NCI-H2171 treated with DMSO at 0.1 percent for 48 hours (cell line): ENCODE measurements at places on chromosomes 16 and 17.

DNA sequence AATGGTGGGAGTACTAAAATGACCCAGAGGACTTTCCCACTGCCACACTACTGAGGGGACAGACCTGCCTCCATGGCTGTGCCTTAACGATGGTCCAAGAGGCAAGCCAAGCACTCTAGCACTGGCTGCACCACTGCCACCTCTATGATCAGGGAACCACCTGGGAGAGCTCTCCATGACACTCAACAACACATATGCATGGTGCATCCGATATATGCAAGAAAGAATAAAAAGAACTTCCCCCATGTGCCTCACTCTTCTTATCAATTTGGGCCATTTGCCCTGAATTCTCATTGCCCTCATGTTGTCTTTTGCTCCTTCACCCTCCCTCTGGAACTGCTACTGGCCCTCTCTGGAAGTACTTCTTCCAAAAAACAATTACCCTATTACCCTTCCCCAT, 99.5 kb downstream of the HS3ST3A1 start:
- no peak for DNase-seq

DNA sequence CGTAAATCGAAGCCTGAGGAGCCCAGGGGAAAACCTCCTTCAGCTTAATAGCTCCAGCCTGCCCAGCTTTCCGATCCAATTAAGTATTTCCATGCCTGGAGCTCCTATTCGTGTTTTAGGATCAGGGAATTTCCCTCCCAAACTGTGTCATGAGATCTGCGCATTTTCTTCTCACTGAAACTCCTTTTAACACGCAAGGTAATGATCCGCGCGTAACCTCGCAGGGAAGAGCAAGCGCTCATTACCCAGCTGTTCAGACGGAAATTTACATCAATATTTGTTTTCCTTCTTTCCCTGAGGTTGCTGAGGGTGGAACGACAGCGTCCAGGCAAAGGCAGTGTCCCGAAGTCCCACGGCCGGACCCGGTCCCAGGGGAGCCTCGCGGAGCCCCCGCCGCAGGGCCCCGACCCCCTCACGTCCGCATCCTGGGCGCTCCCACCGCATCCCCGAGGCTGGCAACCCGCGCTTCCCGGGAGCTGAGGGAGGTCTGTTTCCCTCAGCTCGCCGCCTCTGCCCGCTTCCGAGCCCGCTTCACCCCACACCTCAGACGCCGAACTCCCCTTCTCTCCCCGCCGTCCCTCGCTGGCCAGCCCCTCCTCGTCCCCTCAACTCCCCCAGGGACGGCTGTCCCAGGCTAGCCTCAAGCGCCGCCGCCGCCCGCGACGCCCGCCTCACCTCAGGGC, 415 bp downstream of the ABCA5 start:
- peak; percentile 59 for DNase-seq

- DNase-seq = no peak
Measured at GRCh38 chr16:12185563-12185962, 209.0 kb downstream of the SNX29 start.

- DNase-seq = peak; percentile 49
Measured at GRCh38 chr16:82368041-82368440, 198.0 kb upstream of the MPHOSPH6 start.

DNA sequence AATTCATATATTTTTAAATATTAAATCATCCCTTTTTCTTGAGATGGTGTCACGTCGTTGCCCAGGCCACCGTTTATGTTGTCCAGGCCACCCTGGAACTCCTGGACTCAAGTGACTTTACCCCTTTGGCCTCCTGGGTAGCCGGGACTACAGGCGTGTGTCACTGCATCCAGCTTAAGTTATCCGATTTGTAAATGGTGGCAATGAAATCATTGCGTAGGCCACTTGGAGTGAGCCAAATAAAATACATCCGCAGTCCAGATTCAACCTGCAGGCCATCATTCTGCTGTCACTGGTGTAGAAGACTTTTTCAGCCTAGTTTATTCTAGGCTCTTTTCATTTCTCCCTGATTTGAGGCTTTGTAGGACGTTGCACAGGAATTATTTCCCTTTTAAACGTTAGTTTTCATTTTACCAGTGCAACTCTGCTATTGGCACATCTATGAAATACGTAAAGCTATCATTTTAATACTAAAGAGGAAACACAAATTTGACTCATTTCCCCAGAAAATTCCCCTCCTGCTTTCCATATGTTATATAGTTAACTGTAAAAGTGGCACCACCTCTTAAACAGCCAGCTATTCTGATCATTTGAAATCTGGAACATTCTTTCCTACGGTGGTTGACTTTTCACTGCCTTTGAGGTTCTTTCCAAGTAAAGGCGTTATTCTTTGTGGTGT, 449.8 kb downstream of the MAF start:
- DNase-seq = no peak

- no peak for DNase-seq
Measured at GRCh38 chr16:62963846-62964245, 927.6 kb upstream of the CDH8 start.

DNA sequence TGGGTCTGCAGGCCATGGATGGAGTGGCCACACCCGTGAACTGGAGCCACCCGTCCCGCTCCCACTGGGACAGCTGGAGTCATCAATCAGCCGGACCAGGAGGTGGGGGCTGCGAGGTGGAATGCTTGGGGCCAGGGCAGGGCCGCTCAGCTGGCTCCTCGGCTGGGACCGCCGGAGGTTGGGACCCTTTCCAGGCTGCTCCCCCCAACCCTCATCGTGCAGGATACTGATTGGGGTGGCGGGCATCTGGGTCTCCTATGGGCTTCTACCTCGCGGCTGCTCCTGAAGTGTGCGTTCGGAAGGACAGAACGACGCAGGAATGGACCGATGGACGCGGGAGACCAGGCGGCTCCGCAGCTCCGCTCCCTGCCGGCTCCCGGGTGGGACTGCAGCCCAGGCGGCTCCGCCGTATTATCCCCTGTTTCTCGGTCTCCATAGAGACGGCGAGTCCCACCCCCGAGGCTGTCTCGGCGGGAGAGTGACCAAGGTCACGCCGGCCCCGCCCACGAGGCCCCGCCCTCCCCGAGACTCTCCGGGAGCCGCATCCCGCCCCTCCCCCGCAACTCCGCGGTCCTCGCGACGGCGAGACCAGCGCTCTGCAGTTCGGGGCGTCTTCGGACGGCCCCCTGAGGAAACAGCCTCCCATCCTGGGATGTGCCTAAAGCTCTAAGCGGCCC, at the start of gene TPPP3:
TPPP3 (minus strand) TSS at position 388 of the 677 bp plus-strand sequence. CDS start 2,387 bp downstream, outside the sequence.
- peak; percentile 68 for DNase-seq

DNA sequence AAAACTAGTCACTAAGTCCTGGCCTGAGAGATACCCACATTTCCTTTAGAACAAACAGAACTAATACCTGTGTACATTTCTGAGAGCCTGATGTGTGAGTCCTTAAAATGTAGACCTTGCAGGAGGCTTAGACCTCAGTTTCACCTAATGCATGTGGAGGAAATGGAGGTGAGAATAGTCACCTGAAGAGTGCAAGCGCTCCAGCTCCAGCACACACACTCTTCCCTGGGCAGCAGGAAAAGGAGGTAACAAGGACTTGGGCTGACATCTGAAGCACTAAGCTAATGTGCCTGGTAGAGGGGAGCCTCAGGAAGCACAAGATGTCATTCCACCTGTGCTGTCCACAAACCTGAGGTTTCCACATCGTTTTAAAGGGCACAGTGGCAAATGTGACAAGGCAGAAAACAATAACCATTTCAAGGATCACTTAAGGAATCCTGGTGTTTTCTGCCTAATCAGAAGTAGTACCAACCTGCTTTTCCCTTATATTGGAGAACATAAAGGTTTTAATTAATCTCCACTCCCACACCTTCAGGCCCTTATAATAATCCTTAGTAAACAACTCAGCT, 17.2 kb upstream of the RSL1D1 start:
- no peak for DNase-seq

DNA sequence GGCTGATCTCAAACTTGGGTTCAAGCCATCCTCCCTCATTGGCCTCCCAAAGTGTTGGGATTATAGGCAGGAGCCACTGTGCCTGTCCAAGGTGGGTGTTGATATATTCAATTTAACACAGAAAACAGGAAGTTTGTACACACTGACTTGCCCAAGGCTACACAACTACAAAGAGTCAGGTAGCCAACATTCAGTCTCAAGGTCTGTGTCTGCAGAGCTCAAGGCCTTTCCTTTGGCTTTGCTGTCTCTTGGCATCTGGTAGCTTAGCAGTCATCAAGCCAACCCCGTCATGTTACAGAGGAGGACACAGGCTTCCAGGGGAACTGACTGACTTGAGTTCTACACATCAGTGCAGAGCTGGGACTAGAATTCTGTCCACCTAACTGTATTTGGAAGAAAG, 11.9 kb upstream of the MEFV start:
- no peak for DNase-seq

DNA sequence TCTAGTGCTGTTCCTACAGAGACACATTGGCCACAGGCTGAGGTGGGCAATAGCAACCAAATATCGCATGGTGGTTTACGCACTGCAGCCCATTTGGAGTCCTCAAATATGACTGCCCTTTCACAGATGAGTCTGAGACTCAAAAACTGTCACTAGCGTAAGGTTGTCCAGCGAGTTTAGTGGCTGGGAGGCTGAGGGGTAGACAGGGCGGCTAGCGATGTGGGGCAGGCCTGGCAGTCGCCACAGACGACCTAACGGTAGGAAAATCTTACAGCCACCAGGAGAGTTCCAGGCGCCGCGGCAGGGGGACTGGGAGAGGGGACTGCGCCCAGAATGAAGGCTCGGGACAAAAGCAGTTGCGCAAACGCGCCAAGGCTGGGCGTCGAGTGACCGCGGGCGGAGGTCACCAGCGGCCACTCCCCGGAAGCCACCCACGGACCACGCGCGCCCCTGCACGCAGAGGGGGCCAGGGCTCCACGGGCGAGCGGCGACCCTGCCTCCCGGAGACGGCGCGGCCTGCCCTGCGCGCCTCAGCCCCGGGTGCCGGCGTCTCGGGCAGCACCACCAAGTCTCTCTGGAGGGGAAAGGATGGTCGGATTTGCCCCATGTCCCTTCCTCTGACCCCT, 699 bp upstream of the MAP1LC3B start:
- no peak for DNase-seq
